Activated T-cell treated with anti-CD3 and anti-CD28 coated beads, Interleukin-2, amount 50 U/mL, for 72 hours (primary cell): ENCODE measurements at places on chromosomes 7 and 10.

GRCh38 chr10:9577746-9578145 is 1439.9 kb upstream of the CELF2 start:
- no peak for DNase-seq

DNA sequence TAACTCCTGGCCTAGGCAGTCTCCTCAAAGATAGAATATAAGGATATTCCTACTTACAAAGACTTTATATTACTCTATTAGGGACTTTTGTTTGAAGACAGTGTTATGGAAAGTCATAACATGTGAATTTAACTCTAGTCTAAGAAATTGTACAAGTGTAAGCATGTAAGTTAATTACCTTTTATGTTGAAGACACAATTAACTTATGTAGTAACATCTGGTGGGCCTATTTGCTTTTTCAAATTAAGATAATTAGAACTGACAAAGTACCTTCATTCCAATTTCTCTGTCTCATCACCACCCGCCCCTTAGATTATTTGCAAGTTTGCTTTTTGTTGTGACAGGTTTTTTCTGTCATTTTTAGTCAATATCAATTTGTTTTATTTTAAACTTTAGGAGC is 126.0 kb upstream of the THSD7A start:
- no peak for DNase-seq

GRCh38 chr10:7605565-7606295 is 61.0 kb downstream of the ITIH5 start:
- no peak for DNase-seq

DNA sequence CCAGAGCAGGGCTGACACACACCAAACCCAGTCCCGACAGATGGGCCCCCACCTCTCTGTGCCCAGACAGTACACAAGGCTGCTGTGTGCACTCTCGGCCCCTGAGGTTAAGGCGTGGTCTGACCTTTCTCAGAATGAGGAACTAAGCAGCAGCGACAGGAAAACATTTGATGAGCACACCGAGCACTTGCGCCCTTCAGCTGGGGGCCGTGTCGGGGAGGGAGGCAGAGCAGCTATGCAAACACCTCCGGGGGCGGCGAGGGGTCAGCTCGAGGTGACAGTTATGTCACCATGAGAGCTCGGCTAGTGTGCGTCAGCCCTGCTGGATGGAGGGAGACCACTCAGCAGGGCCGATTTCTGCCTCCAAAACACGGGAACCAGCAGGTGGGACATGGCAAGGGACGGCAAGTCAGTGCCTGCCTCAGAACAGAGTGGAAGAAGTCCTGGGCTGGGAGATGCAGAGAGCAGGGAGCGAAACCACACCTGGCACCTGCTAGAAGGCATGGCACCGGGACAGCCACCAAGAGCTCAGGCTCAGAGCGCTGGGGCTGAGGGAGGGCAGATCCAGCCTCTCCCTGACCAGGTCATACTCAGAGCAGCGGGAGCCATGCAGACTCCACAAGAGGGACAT is 57.4 kb downstream of the CHST15 start:
- DNase-seq, result peak; percentile 62

DNA sequence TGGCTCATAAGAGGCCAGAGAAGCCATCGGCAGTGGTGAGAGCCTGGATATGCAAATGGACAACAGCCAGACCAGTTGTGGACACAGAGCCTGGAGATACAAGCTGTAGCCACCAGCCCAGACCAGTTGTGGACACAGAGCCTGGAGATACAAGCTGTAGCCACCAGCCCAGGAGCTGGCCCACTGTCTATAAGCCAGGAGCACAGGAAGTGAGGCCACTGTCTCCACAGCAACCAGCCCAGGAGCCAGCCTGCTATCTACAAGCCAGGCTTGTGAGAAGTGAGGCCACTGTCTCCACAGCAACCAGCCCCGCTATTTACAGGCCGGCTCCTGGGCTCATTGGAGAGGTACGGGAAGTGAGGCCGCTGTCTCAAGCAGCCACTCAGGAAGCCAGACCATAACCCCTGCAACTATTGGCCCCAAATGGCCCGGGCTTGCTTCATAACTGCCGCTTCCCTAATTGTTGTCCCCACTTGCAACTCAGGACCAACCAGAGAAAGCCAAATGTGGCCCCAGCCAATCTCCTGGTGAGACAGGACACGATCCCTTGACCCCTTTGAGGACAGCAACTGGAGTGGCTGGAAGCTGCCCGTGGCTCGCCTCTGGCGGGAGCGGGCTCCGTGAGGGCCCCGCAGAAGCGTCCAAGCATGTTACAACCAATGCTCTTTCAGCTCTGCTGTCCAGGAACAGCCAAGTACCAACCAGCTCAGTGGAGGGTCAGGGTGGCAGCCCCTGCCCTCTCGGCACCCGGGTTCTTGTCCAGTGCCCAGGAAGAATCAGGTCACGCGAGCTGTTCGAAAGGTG is 44.1 kb upstream of the CNPY1 start:
- no peak for DNase-seq

DNA sequence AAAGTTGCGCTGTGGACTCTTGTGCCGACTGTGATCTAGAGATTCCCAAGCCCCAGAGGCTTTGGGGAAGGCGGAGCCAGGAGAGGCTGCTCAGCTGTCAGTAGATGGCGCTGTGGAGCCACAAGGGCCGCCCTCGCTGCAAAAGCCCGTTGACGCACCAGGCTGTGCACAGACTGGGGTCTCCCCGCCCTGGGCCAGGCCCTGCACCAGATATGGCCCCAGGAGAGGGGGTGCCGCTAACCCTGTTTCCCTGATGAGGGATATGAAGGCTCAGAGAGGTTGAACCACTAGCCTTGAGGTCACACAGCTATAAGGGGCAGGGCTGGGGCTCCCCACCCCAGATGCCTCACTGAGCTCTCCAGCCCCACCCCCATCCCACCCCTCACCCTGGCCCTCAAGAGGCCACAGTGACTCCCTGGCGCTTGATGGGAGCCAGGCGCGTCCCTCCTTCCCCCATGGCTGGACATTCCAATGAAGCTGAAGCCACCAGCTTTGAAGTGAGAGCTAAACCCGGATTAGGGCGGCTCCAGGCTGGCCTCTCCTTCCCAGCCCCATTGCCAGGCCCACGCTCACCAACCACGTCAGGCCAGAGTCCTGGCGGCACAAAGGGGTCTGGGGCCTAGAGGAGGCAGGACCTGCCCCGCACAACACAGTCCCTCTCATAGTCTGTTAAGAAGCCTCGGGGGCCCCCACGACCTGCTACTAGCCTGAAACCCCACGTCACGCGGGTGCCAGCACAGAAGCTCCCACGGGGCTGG is 26.4 kb downstream of the MYL10 start:
- peak; percentile 77 for DNase-seq

- DNase-seq, result no peak
Observed at GRCh38 chr7:30789334-30789711, 18.1 kb downstream of the MINDY4 start.

GRCh38 chr7:114026486-114027089 is 107.8 kb upstream of the PPP1R3A start:
- DNase-seq, result no peak
